ENCODE measurements at places on chromosomes 7 and 10.

- no peak for DNase-seq
These were observed 108.1 kb upstream of the IGFBP3 start for GRCh38 chr7:46029111-46029704.

DNA sequence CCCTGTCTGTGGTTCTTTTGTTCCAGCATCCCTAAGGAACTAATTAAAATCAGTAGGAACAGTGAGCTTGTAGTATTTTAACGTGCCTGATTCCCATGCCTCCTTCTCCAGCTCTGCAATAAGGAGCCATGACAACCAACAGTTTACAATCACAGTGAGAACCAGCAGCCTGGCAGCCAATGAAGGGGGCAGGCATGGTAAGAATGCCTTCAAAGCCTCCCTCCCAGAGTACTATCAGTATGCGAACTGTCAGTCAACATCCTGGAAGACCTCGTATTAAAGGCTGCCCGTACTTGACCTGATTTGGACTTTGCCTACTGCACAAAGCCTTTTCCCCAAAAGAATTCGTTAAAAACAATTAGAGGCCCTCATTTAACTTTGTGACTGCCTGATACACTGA is 7.7 kb downstream of the ZPBP start:
- DNase-seq, result no peak

DNA sequence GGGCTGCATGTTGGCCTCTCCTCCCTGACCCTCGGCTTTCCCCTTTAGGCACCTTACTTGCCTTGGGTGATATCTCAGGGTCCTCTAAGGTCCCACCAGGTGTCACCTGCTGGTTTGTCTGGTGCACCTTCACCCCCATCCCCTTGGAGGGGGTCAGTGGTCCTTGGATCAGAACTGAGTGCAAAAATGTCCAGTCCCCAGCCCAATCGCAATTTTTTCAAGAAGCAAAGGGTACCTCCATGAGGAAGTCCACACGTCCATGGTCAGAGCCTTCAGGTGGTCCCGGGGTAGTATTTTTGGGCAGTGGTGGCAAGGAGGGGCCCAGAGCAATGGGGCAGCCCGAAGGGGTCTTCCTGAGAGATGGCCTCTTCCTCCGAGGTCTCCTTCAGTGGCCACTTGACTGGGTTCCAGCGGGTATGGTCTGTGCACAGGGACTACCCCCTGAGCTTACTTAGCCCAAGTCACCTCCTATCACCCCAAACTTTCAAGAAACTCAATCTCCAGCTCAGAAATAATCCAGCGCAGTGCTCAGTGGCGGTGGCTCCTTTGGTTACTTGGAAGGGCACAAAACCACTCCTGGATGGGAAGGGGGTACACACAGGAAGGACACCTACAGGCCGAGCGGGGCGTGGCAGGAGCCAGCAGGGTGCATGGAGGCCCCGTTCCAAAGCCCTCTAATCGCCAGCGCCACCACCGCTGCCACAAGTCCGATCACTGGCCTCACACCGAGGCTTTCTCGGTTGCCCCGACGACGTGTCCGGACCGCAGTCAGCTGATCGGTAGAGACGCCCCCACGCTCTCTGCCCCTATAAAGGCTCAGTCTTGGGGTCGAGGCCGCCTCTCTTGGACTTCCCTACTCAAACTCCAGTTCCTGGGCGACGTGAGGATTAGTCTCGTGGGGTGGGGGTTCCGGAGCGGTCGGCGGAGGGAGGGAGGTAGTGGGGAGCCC is 4.5 kb downstream of the SAP25 start:
- no peak for DNase-seq

GRCh38 chr7:31419505-31420055 is 79.1 kb upstream of the NEUROD6 start:
- no peak for DNase-seq

- peak; percentile 77 for DNase-seq
These were observed 177.9 kb downstream of the RPS24 start for GRCh38 chr10:78211561-78212051.
